Activated CD4-positive, alpha-beta T cell treated with anti-CD3 and anti-CD28 coated beads, Interleukin-2, amount 50 U/mL, for 1 hour (primary cell): ENCODE measurements at places on chromosomes 4 and X.

- DNase-seq, result no peak
Measured at GRCh38 chr4:71777891-71778290, 6.0 kb downstream of the GC start.

DNA sequence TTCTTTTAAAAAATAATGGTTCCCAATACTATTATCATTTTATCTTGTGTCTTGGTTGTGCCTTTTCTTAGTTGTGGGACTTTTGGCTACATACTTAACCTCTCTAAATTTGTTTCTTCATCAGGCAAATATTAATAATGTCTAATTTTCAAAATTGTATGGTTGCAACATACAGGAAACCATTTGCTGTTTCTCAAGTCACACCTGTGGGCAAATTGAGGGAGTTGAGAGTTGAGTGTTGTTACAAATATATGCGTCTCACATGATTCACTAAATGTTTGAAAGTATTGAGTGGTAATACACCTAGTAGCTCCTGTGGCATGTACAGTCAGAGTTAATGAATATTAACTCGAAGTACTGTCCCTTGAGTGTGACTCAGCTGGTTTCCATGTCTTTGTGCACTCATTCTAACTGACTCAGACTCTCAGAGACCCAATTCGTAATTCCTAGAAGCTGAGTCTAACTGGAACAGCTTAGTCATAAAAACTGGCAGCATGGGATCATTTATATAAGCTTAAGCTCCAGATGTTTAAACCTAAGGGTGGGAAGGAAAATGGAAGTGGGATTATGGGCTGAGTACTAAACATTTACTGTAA lies 802.4 kb downstream of the TRIML1 start:
- DNase-seq, result no peak

DNA sequence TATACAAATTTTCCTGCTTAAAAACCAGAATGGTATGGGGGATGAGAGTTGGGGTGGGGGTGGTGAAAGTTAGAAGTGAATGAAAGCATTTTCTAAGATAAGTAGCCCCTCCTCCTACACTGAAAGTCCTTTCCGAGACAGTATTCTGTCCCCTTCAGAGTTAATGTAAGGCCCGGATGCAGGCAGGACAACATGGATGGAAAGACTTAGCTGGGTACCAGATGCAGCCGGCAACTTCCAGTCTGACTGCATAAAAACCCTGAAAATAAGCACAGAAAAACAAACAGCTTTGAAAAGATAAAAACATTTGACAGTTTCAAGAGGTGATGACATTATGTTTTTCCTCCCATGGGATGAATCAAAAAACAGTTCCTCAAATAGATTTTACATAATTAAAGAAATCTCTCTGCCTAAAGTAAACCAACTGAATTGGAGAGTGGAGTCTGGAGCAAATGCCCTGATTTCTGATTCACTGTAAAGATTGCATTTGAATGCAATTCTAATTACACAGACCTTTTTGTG lies 196.3 kb downstream of the GPAT3 start:
- DNase-seq, result no peak

DNA sequence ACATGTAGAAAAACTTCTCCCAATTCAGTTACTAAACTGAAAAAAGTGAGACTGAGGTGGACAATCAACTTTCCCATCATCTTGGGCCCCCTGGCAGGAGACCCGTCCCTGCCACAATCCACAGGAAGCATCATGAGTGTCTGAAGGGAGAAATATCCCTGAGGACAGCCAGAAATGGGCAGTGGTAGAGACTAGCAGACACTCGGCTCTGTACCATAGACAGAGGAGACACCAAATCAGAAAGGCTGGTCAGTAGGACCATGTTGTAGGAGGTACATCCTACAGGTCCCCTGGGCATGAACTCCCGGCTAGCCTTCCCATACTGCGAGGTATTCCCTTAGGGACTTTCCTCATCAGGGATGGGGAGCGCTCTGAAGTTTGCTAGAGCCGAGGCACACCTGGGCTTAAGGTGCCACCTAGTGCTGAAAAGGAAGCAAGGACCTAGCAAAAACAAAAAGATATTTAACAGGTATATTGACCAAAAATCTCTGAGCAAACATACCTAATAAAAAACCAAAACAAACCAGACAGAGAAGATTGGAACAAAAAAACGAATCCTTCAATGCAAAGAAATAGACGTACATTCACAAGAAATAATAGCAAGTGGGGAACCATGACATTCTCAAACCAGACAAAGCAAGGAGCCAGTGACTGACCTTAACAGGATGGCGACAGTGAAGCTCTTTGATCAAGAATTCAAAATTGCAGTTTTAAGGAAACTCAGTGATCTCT lies 55.6 kb downstream of the HAUS3 start:
- no peak for DNase-seq

DNA sequence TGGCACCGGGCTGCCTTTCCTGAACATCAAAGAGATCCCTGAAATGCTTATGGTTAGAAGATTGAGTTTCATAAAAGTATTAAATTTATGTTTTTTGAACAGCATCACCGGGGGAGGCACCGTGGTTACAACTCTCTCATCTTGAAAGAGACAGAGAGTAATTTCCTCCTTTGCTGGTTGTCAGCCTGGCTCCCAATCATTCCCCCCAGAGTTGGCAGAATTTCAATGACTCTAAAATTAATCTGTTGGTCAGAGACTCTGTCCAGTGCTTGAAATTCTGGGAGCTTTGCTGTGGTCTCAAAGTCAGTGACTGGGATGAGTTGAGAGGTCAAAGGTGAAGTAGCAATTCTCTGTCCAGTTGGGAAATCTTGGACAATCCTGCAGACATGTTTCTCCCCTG lies 135.9 kb downstream of the RAB28 start:
- no peak for DNase-seq

DNA sequence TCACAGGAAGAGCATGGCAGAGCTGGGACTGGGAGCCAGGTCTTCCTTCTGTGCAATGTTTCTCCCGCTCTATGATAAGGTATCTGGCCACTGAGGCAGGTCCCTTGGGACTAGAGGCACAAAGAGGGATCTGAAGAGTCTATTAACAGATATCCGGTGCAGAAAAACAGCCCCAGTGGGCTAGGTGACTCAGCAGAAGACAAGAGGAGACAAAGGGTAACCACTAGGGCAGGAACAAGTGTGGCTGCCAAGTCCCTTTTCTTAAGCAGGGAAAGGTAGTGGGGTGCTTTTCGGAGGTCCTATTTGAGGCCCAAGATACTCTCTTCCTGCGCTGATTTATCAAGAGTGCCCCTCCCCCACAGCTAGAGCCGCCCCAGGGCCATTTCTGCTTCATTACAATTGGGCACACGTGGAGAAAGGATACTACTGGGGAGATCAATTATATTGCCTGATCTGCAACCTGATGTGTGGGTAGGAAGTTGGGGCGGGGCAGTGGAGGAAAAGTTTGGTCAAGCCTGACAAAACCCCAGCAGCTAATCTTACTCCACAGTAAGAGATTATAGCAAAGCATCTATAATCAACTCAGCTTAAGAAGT lies at the start of gene DGAT2L6:
Gene DGAT2L6 (plus strand): TSS at position 546 of the 596 bp plus-strand sequence. CDS start 100 bp downstream, outside the sequence.
- DNase-seq, result no peak

DNA sequence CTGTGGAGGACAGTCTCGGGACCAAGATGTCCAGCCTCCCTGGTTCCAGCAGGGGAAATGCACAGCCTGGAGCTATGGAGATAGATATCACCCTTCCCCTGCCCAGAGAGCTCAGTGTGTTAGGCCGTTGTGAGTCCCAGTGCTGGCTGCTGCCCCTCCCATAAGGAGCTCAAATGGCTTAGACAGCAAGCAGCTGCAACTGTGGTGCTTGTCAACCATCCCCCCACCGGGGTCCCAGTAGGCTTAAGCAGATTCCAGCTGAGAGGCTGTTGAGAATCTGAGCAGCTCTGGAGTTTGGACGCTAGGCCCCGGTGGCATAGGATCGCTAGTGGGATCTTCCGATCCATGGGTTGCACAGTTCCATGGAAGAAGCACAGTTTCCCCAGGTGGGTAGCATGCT lies 181.8 kb upstream of the POF1B start:
- DNase-seq, result no peak

- no peak for DNase-seq
Measured at GRCh38 chr4:90189946-90190345, 62.8 kb downstream of the CCSER1 start.

GRCh38 chr4:143531380-143531779 lies 17.9 kb downstream of the SMARCA5 start:
- no peak for DNase-seq

DNA sequence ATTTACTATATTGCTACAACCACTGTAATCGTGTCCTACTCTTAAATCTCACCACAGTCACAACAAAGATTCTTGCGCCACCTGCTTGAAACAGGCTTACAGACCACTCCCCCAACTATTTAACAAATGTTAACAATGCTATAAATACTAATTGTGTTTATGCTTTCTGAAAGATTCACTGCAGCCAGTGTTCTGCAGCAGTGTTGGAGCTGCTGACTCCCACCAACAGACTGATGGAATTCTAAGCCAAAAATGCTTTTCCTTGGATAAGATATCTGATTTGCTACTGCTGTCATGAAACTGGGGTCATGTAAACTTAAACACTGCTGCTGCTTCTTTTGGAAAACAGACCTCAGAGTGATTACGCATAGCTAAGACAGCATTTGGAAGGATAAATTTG lies 244.2 kb upstream of the MAB21L2 start:
- no peak for DNase-seq

DNA sequence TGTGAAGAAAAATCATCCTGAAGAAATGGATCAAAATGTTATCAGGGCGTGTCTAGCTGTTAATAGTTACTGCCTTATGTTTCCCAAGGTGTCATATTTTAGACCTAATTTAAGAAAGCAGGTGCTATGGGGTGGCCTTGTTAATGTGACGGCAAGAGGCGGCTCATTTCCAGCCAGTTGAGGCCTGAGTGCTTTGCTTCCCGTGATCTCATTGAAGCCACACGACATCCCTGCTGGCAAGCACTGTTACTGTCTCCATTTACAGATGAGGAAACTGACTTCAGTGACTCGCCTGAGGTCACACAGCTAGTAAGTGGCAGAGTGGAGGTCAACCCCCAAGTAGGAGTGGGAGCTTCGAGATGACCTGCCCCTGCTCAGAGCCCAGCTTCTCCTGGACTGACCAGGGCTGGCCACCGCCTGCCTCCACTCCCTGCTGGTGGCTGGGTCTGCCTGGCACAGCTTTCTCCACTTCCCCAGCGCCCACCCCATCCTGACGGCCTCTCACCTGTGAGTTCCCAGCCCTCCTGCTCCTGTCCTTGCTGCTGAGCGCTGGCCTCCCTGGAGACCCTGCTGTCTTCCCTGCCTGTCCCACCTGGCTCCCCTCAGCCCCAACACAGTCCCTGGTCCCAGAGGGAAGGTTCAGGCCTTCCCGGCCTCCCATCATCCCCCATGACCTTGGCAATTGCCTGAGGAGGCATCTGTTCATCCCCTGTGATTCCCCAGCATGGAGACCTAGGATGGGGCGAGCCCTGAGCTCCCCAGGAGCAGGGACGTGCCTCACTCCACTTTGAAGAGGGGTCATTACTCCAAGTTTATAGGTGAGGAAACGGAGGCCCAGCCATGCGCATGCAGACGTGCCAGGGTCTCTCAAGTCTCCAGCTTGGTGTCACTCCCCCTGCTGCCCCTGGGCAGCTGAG lies 47.7 kb upstream of the SORCS2 start:
- no peak for DNase-seq

DNA sequence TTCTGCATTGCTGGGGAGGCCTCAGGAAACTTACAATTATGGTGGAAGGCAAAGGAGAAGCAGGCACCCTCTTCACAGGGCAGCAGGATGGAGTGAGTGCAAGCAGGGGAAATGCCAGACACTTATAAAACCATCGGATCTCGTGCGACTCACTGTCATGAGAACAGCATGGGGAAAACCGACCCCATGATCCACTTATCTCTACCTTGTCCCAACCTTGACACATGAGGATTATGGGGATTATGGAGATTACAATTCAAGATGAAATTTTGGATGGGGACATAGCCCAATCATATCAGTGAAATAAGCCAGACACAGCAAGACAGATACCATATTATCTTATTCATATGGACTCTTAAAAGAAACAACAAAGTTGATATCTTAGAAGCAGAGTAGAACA lies 134.9 kb downstream of the C4orf33 start:
- DNase-seq, result no peak

DNA sequence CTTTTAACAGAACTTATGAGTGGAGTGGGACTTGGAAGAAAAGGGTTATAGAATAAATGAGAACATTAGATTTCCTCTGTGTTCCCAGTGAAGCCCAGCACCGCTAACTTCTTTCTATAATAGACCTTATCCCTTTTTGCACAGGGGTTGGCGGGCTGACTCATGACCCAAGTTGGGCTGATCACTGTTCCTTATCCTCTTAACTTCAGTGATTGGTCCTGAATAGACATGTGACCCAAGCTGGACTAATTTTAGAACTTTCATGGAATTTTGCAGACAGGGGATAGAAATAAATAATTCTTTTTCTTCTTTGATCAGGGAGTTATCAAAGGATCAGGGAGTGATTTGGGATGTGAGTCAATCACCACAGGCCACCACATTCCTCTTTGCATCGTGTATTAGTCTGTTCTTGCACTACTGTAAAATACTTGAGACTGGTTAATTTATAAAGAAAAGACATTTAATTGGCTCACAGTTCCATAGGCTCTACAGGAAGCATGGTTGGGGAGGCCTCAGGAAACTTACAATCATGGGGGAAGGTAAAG lies 75.9 kb downstream of the UCHL1 start:
- DNase-seq, result no peak

GRCh38 chr4:180422989-180423711 lies 1820.1 kb upstream of the TENM3 start:
- no peak for DNase-seq

- no peak for DNase-seq
Measured at GRCh38 chr4:126182336-126182735, 867.6 kb downstream of the FAT4 start.

GRCh38 chrX:41922431-41923151 lies 763 bp downstream of the CASK start:
- peak; percentile 9 for DNase-seq

DNA sequence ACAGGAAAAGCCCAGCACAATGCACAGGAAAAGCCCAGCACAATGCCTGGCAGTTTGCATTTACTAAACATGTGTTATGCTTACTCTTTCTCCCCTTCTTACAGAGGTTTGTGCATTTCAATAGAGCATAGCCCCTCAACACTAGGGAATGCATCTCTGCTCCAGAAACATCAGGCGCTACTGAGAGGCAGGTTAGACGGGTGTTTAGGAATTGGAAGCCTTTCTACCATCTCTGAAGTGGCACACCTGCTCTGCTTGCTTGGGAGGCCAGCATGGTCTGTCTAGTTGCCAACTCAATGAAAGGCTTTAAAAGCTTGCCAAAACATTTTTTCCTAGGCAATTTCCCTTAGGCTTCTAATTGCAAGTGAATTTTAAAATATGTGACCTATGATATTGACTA lies 55.7 kb downstream of the GRID2 start:
- DNase-seq, result no peak

GRCh38 chrX:85666471-85666870 lies 287.0 kb upstream of the POF1B start:
- no peak for DNase-seq

DNA sequence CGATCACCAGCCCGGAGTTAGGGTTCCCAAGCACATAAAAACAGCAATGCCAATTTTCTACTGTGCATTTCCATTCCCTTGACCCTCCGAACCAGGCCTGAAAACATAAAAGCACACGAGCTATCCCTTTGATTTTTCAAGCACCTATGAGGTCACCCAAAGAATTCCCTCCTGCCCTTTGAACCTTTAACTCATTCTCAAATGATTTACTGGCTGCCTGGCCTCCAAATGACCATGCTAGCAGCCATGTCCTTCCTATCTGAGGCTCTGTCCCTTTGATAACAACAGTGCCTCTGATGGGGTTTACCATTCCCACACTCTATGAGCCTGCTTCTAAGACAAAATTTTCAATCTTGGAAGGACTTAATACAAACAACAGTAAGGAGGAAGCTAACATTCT lies 15.2 kb downstream of the SHROOM4 start:
- DNase-seq, result no peak

- no peak for DNase-seq
Measured at GRCh38 chr4:109985993-109986974, 73.6 kb downstream of the EGF start.
